Colonic mucosa (tissue), 4 donors: ENCODE measurements at places on chromosomes 1 and 21.

DNA sequence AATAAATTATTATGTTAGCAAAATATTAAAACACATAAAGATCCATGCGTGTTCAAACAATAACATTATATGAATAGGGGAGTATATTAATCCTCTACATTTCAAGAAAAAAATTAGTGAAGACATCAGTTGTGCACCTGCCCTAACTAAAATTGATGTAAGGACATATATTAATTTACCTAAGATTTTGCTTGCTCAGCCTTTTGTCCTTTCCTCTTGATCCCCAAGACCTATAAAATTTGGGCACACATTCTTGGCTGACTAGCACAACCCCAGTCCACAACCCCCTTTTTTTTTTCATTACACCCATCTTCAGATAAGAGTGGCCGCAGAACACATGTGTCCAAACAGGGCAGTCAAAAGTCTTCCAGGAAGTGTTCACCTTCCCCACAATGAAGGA lies 6.6 kb downstream of the KRTAP21-2 start:
- no peaks in the 10 kb centered on the region for H3K4me1 ChIP-seq
- no peak overlapping the region for H3K4me3 ChIP-seq
- no peaks in the 10 kb centered on the region for H3K36me3 ChIP-seq

- H3K4me3 ChIP-seq, result no peak overlapping the region
- H3K36me3 ChIP-seq, result no peaks in the 10 kb centered on the region
- H3K27me3 ChIP-seq, result no peaks in the 10 kb centered on the region
- H3K4me1 ChIP-seq, result no peaks in the 10 kb centered on the region
- peak; percentile 21 for DNase-seq
Observed at GRCh38 chr1:189859385-189859977, 618.2 kb downstream of the BRINP3 start.

- no peak overlapping the region for H3K27ac ChIP-seq
- no peak for DNase-seq
- no peaks in the 10 kb centered on the region for H3K36me3 ChIP-seq
- H3K4me3 ChIP-seq, result no peak overlapping the region
- peaks cover 6% of the 10 kb centered on the region for H3K4me1 ChIP-seq
Observed at GRCh38 chr1:10515301-10515975, 40.7 kb downstream of the PEX14 start.

DNA sequence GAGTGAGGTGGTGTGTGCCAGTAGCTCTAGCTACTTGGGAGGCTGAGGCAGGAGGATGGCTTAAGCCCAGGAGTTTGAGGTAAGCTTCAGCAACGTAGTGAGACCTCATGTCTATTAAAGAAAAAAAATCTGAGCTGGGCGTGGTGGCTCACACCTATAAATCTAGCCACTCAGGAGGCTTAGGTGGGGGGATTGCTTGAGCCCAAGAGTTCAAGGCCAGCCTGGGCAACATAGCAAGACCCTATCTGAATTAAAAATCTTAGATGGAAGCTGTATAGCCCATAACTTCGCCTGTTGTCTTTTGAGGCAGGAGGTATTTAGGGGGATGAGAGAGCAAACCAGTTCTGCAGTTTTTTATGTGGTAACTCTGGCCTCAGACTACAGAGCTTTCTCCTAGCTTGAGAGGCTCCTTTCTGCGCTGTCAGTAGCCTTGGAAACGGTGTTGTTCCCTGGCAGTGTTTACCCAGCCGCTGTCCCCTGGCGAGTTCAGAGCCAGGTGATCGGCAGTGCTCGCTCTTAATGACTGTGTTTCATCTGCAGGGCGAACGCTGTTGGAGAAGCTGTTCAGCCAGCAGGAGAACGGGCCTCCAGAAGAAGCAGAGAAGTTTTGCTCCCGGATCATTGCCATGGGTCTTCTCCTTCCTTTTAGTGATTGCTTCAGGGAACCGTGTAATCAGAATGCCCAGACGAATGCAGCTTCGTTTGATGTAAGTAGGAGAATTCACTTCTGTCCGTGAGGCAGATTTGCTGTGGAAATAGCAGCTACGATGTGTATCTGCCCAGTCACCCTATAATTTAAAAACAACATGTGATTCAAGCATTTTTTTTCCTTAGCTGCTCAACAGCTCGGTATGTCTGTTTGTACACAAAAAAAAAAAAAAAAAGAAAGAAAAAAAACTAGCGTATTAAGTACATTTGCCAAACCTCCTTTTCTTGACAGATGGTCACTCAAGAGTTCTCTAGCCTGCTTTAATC lies 31.2 kb downstream of the FMN2 start:
- peak; percentile 59 for DNase-seq
- no peaks in the 10 kb centered on the region for H3K4me1 ChIP-seq
- no peak overlapping the region for H3K27ac ChIP-seq
- H3K4me3 ChIP-seq, result no peak overlapping the region
- no peaks in the 10 kb centered on the region for H3K27me3 ChIP-seq

DNA sequence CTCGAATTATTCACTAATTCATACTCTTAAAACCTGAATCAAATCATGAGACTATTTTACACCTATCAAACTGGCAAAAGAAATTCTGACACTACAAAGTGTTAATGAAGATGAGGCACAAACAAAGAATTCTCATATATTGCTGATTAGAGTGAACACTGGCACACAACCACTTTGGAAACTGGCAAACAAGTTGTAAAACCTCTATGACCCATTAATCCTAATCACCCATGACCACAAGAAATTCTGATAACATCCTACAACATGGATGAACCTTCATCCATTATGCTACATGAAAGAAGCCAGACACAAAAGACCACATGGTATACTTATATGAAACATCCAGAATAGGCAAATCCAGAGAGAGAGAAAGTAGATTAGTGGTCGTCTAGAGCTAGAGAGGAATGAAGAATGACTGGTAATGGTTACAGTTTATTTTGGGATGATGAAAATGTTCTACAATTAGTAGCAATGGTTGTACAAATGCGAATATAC lies 8.5 kb downstream of the GPBP1L1 start:
- no peaks in the 10 kb centered on the region for H3K36me3 ChIP-seq
- H3K4me3 ChIP-seq, result no peak overlapping the region
- H3K27ac ChIP-seq, result no peak overlapping the region
- no peak for DNase-seq
- no peaks in the 10 kb centered on the region for H3K27me3 ChIP-seq
- peaks cover 25% of the 10 kb centered on the region for H3K4me1 ChIP-seq

DNA sequence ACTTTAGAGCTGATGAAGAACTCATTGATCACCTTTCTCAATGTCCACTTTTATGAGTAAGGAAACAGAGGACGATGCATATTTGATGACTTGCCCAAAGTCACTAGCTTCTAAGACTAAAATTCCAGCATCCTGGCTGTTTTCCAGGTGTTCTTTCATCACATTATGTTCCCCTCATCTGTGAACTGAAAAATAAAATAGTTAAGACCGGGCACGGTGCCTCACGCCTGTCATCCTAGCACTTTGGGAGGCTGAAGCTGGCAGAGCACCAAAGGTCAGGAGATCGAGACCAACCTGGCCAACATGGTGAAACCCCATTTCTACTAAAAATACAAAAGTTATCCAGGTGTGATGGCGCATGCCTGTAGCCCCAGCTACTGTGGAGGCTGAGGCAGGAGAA lies 297.5 kb downstream of the DUSP10 start:
- H3K4me3 ChIP-seq, result no peak overlapping the region
- no peaks in the 10 kb centered on the region for H3K36me3 ChIP-seq
- no peaks in the 10 kb centered on the region for H3K27me3 ChIP-seq
- no peak overlapping the region for H3K27ac ChIP-seq
- no peak for DNase-seq

GRCh38 chr1:36542024-36542961 lies 59.6 kb upstream of the CSF3R start:
- H3K36me3 ChIP-seq, result no peaks in the 10 kb centered on the region
- H3K27me3 ChIP-seq, result no peaks in the 10 kb centered on the region
- DNase-seq, result no peak
- H3K27ac ChIP-seq, result no peak overlapping the region
- H3K4me1 ChIP-seq, result no peaks in the 10 kb centered on the region

GRCh38 chr1:59446257-59446901 lies 149.5 kb downstream of the FGGY start:
- no peak for DNase-seq
- H3K4me1 ChIP-seq, result no peaks in the 10 kb centered on the region
- no peaks in the 10 kb centered on the region for H3K27me3 ChIP-seq
- H3K36me3 ChIP-seq, result no peaks in the 10 kb centered on the region

DNA sequence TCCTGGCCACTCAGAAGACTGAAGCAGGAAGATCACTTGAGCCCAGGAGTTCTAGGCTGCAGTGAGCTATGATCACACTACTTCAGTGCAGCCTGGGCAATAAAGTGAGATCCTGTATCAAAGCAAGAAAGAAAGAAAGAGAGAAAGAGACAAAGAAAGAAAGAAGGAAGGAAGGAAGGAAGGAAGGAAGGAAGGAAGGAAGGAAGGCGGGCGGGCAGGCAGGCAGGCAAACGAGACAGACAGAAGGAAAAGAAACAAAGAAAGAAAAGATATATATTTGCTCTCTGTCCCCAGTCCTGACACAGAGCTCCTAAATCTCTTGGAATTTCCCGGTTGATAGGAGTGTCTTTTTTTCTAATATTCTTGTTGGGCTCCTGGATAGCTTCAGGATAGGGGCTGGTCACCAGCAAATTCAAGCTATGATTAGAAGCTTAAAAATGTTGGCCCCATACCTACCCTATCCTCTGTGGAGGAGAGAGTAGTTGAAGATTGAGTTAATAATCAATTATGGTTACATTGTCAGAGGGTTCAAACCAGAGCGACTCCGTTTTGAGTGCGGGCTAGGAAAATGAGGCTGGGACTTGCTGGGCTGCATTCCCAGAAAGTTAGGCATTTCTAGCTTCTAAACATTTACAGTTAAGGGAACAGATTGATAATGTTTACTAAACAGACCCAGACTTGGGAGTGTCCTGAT lies 3.3 kb upstream of the MIGA1 start:
- H3K4me3 ChIP-seq, result no peak overlapping the region
- H3K4me1 ChIP-seq, result peaks cover 4% of the 10 kb centered on the region
- no peak for DNase-seq

- H3K27me3 ChIP-seq, result no peaks in the 10 kb centered on the region
- H3K4me3 ChIP-seq, result no peak overlapping the region
- H3K4me1 ChIP-seq, result no peaks in the 10 kb centered on the region
- no peak overlapping the region for H3K27ac ChIP-seq
Observed at GRCh38 chr1:247538561-247538960, 2.3 kb upstream of the OR2C3 start.

GRCh38 chr1:39491146-39491921 lies at the start of gene BMP8A:
Gene BMP8A (plus strand): TSS chr1:39491636. CDS start chr1:39491992, 356 bp downstream.
- peaks cover 5% of the 10 kb centered on the region for H3K36me3 ChIP-seq
- no peaks in the 10 kb centered on the region for H3K27me3 ChIP-seq
- H3K27ac ChIP-seq, result no peak within 1 kb of the TSS
- peak; percentile 84 for DNase-seq
- H3K4me3 ChIP-seq, result peak within 1 kb of the TSS; percentile 48
- H3K4me1 ChIP-seq, result no peaks in the 10 kb centered on the region

GRCh38 chr1:7948960-7949359 lies 8.3 kb upstream of the TNFRSF9 start:
- H3K4me1 ChIP-seq, result no peaks in the 10 kb centered on the region
- H3K27ac ChIP-seq, result no peak overlapping the region
- H3K36me3 ChIP-seq, result no peaks in the 10 kb centered on the region
- no peak for DNase-seq
- H3K27me3 ChIP-seq, result no peaks in the 10 kb centered on the region

- no peaks in the 10 kb centered on the region for H3K27me3 ChIP-seq
- H3K36me3 ChIP-seq, result no peaks in the 10 kb centered on the region
- DNase-seq, result no peak
- H3K4me3 ChIP-seq, result no peak overlapping the region
- no peak overlapping the region for H3K27ac ChIP-seq
Observed at GRCh38 chr21:36551731-36552433, 72.0 kb upstream of the CLDN14 start.
